ENCODE measurements at places on chromosomes 2 and 18.
A peak's percentile ranks its signal among the peaks of the same experiment; 100 is the strongest.

DNA sequence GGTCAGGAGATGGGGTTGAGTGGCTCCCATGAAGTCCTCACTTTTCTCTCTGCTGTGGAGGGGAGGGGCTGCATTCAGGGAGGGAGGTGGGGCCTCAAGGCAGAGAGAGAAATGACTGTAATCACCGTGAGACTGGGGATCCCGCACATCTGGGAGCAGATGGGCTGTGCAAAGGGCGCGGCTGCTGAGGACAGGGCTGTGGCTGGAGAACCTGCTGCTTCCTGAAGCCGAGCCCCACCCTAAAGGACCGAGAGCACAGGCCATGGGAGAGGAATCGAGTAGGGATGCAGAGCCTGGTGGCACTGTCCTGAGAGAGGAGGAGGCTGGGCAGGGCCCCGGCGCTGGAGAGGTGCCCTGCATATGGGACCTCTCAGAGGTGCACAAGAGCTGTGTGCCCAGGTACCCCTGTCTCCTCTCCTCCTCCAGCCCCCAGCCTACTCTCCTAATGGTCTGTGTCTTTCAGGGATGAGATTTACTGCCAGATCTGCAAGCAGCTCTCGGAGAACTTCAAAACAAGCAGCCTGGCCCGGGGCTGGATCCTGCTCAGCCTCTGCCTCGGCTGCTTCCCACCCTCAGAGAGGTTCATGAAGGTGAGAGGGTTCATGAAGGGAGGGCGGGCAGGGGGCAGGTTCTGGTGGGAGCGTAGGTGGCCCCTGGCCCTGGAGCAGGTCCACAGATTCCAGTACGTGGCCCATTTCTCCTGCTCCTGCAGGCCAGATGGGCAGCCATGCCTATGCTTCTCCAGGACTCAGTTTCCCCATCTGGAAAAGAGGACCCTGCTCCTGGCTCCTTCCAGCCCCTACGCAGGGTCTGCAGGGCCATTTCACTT, 25.9 kb upstream of the GPR17 start:
- no peak for DNase-seq

GRCh38 chr2:10425699-10426098, 22.4 kb downstream of the ODC1 start:
- no peak for DNase-seq

- no peak for DNase-seq
These were observed 106.5 kb downstream of the PIGN start for GRCh38 chr18:62080172-62080900.

GRCh38 chr18:58649966-58650816, 21.1 kb upstream of the MALT1 start:
- peak; percentile 82 for DNase-seq

- DNase-seq = no peak
These were observed 48.5 kb downstream of the TMX3 start for GRCh38 chr18:68666381-68666780.

DNA sequence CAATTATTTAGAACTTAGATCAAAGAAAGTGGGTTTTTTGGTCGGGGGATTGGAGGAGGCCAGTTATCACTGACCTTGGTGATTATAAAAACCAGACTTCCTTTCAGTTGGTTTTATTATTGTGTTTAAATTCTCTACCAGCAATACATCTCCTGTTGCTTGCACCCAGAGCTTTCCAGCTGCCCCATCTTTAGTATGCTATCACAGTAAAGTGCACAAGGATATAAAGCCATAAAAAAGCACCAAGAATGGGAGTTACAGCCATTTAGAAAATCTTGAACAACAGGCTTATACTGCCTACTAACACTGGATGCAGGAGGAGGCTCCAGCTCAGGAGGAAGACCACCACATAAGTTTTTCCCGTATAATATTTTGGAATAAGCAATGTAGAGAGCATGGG, 148.7 kb upstream of the OSR1 start:
- no peak for DNase-seq

DNA sequence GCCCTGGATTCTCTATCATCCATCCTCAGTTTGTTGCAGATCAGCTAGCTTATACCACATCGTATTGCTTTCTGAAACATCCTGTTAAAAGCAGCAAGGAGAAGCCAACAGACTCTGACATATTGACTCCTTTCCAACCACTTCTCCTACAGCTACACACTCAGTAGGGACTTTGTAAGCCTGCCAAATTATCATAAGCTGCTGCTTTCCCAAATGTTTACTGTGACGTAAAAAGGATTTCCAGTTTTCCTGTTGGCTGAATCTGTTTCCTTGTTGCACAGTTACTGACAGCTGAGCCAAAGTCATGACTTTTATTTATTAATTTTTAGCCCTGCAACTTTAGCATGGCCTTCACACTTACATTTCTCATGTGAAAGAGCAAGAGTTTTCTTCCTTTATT, 294.3 kb downstream of the KCNJ3 start:
- DNase-seq = no peak

DNA sequence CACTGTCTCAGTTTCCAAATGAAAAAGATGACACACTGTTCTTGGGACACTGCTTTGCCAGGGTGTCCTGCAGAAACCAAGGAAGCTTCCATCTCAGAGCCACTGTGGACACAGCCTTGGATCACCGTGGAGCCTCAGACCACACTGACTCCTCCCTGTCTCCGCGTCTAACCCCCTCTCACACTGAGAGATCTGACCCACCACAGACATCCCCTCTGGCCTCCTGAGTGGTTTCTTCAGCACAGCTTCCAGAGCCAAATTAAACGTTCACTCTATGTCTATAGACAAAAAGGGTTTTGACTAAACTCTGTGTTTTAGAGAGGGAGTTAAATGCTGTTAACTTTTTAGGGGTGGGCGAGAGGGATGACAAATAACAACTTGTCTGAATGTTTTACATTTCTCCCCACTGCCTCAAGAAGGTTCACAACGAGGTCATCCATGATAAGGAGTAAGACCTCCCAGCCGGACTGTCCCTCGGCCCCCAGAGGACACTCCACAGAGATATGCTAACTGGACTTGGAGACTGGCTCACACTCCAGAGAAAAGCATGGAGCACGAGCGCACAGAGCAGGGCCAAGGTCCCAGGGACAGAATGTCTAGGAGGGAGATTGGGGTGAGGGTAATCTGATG, 113.4 kb upstream of the PKDCC start:
- no peak for DNase-seq

- DNase-seq = no peak
These were observed 271.1 kb upstream of the CDH19 start for GRCh38 chr18:66874812-66875474.

DNA sequence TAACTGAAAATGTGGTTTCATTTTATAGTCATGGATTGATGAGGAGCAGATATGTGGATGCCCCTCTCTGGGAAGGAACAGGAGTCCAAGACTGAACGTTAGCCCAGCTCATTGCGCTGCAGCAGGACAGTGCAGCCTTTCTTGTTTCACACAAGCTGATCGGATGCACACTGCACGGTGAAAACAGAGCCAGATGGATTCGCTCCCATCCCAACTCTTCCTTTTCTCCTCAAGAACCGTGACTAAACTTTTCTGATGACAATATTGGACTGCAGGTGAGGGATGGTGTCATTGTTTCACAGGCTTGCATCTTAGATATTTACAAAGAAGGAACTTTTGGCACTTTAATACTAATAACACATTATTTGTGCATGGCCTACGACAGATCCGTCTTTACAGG, 33.8 kb upstream of the COPS8 start:
- DNase-seq = no peak

DNA sequence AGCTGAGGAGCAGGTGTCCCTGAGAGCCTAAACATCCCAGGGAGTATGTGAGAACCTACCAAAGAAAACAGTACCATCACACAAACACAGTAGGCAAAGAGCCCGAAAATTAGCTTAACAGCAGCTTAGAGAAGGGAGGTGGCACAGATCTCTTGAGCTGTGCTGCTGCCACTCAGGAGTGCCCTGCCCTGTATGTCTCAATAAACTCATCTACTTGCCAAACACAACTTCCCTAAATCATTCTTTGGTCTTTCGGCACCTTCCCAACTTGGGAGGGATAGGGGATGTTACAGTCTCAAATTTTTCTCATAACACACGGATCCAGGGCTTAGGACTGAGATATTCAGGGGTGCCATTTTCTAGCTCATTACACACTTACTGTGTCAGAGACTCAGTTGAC, 45.3 kb upstream of the C1D start:
- DNase-seq = no peak

DNA sequence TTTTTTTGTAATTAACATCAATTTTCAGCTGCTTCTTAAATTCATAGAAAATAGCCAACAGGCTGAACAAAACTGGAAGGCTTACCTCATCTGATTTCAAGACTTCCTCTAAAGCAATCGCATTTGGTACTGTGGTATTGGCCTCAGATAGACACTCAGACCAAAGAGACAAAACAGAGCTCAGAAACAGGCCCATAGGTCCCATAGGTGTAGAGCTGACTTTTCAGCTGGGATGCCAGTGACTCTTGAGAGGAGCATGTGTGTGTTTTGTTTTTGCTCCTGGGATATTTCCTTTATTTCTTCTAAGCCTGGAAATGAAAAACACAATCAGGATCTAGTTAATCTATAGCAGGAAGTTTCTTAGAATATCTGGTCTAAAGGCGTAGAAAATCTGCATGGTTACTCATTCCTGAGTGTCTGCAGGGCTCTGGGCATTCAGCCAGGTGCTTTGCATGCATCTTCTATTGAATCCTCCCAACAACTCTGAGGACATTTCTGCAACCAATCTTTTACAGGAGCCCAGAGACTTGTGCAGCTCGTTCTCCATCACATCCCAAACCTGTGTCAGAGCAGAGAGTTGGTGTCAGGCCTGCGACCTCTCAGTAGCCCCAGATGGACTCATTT, 190.8 kb downstream of the RTP5 start:
- DNase-seq = no peak

DNA sequence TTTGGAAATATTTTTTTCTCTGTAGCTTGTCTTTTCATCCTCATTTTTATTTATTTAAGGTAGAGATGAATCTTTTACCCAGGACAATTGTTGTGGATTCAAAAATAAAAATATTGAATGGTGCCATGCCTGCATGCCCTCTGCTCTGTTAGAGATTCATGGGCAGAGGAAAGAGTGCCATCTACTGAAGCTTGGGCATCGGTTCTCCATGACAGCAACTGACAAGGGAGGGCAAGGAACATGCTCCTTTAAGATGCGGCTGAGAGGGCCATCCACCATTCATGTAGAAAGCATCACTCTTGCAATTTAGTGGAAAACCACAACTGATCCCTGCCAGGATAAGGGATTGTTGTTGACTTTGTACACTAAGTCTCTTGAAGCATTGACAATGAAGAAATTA, 79.9 kb downstream of the PARD3B start:
- DNase-seq = peak; percentile 1

GRCh38 chr2:52916981-52917380, 850.6 kb upstream of the CHAC2 start:
- no peak for DNase-seq

GRCh38 chr2:235541838-235542549, 48.2 kb downstream of the AGAP1 start:
- no peak for DNase-seq

GRCh38 chr2:143679617-143680016, 550.4 kb downstream of the ARHGAP15 start:
- no peak for DNase-seq

- DNase-seq = no peak
These were observed 5.9 kb upstream of the CETN1 start for GRCh38 chr18:574149-574860.

- no peak for DNase-seq
These were observed 91.0 kb downstream of the EPB41L5 start for GRCh38 chr2:120103723-120104467.

GRCh38 chr18:22613058-22613690, 195.5 kb upstream of the CTAGE1 start:
- DNase-seq = no peak

GRCh38 chr2:140596447-140596846, 1534.4 kb downstream of the LRP1B start:
- no peak for DNase-seq

DNA sequence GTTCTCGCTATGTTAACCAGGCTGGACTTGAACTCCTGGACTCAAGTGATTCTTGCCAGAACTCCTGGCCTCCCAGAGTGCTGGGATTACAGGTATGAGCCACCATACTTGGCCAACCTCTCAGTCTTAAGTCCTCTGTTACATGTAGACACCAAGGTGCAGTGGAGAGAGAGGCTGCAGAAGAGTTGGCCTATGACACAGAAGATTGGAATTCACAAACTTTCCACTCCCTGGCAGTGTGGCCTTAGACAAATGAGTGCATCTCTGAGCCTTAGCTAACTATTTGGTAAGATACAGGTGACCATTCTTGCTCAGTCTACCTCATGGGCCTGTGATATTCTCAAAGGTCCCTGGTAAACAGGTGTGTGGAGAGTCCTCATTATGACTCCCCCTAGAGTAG, 159.7 kb downstream of the MYCN start:
- no peak for DNase-seq

DNA sequence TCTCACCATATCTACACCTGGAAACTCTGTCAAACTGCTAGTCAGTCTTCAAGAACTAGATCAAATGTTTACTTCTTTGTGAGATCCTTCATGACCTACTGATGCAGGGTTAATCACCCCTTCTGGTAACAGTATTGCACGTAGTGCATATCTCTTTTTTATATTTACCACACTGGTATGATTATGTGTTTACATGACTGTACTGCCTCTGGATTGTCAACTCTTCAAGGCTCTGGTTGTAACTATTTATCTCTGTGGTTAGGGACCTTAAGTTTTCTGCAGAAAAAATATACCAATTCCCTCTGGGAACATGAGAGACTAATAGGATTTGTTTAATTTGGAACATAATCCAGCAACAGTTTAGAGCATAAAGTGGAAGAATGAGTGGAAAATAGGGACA, 135.5 kb downstream of the PDE1A start:
- no peak for DNase-seq

DNA sequence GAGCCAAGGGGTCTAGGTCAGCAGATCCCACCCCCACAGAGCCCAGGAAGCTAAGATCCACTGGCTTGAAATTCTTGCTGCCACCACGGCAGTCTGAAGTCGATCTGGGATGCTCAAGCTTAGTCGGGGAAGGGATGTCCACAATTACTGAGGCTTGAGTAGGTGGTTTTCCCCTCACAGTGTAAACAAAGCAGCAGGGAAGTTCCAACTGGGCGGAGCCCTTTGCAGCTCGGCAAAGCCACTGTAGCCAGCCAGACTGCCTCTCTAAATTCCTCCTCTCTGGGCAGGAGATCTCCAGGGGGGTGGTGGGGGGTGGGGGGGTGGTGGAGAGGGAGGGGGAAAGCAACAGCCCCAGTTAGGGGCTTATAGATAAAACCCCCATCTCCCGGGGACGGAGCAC, 419.5 kb downstream of the NUP35 start:
- DNase-seq = peak; percentile 61

DNA sequence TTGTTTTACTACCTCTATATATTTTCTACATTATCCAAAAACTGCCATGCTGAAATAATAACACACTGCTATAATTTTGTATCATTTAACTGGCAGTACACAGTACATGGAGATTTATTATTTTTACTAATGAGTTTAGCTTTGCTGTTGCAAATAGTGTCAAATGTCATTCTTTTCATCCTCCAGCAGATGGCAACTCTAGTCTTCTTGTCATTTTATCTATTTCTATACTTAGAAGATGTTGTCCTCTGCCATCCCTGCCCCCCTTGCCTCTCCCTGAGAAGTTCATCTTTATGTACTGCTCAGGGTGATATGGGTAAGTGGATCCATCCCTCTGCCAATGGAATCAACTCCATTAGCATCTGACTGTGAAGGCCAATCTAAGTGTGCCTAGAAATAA, 21.7 kb upstream of the LRRTM1 start:
- DNase-seq = peak; percentile 38

Measured in GM12865 (cell line).